HFFc6 (cell line): ENCODE measurements at places on chromosomes 4 and X. TPM values are rescaled to one million over a fixed set of nuclear protein-coding genes. Genes with fewer than 3 reads are reported as not detected.

DNA sequence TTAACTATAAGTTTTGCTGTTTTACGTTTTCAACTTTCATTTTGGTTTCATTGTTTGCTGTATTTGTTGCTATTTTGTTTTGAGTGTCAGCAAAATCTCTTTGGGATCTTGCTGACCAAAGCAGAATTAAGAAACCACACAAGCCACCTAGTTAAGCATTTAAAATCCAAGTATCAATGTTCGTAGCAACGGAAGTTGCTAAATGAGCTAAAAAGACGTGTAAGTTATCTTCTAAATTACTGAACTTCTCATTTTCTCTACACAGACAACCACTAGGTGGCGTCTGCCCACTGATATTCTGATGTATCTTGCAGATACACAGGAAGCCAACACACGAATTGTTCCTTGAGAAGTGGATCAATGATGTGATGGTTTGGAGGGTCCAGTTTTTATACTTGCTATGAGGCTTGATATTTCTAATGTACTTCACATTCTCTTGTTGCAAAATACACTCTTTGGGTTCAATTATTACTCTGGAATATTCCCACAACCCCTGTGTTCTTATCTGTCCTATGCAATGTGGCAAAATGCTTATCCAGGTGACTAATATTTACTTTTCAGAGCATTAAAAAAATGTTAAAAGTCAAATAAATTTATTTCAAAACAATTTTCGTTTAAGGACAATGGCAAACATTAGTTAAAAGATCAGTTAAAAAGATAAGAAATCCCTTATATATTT, 250.5 kb downstream of the TECRL start:
- DNase-seq: peak; percentile 46

DNA sequence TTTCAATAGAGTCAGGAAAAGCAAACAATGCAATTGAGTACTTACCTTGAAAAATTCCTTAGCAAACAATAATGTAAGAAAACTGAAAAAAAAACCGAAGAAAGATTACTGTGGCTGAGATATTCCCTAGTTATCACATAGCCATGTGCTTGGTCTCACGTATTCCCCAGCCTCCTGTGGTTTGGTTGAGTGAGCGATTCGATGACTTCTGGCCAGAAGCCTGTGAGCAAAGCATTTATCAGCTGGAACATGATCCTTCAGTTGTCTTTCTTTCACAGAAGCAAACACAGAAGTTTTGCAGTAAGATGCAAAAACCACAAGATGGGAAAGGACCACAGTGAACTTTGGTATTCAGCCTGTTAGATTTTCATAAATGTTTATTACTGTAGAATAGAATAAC, 1754.3 kb upstream of the AGA start:
- no peak for DNase-seq

- DNase-seq: no peak
These were observed 136.4 kb downstream of the REPS2 start for GRCh38 chrX:17082831-17083230.

- DNase-seq: no peak
These were observed 89.3 kb downstream of the GPR143 start for GRCh38 chrX:9676306-9676705.

- DNase-seq: no peak
These were observed 74.4 kb upstream of the DDX3X start for GRCh38 chrX:41259516-41259915.

DNA sequence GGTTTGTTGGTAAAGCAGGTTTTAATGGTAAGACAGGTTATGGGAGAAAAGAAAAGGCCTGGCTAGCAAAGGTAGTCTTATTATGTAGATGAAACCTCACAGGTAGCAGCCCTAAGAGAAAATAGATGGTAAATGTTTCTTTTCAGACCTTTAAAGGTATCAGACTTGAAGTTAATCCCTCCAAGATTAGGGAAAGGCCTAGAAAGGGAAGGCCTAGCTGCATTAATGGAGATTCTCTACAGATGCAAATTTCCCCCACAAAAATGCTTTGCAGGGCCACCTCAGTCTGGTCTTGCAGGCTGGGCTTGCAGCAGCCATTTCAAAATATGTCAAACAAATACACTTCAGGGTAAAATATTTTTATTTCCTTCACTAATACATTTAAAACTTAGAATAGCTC, 1410.6 kb downstream of the RPA4 start:
- DNase-seq: no peak

DNA sequence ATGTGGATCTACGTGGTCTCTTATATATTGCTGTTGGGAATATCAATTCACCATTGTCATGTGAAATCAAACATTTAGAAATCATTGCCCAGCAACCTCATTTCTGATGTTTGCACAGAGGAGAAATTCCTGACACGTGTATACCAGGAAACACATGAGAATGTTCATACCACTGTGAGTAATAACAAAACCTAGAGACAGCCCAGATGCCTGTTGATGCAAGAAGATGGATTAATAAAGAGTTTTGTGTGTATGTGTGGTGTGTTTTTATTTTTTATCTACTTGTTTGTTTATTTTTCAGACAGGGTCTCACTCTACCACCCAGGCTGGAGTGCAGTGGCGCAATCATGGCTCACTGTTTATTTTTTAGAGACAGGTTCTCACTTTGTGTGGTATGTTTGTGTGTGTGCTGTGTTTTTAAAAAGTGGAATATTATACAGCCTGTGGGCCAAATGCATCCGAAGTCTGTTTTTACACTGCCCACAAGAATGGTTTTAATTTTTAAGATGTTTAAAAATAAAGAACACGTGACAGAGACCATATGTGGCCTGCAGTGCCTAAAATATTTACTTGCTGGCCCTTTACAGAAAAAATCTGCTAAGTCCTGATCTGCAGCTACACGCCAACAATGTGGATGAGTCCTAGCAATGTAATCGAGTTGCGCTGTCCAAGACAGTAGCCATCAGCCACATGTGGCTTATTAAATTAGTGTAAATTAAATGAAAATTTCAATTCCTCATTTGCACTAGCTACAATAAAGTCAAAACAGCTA, 39.2 kb downstream of the TXLNG start:
- peak; percentile 18 for DNase-seq

DNA sequence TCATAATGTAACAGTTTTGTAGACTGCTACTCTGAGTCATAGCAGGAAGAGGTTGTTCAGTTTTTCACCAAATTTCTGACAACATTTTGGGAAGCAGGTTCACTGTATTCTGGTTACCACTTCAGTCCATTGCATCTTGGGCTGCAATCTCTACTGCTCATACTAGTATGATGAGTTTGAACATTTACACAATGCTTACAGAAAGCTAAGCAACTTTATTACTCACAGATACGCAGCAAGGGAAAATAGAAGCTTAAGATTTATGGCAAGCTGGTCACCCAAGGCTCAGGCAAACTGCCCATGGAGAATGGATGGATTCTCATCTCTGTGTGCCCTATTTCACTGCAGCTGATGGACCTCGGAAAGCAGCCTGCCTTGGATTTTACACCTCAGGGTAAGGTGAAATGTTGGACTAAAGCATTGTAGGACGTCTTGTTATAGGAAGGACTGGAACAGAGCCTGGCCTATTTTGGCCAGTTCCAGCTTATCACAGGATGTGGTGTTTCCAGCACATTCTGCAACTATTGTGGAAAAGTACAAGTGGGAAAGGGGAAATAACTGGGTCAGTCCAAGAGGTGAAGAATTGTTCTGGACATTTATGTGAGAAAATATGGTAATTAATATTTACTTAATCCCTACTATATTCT, 887.1 kb upstream of the AGA start:
- DNase-seq: no peak

DNA sequence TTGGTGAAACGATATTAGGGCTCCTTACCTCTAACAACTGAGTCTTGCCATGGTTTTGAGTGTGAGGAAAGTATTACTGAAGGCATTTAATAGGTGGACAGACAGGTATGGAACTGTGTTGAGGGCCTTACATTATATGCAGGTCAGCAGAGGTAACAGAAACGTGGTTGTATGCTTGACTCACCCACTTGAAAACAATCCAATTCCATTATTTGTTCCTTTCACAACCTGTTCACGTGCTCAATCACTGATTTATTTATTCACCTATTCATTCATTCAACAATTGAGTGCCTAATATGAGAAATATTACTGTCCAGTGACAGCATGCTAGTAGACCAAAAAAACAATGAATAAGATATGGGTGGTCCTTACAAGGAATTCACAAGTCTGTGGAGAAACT, 33.3 kb upstream of the PPARGC1A start:
- DNase-seq: no peak

- peak; percentile 76 for DNase-seq
These were observed 9.1 kb downstream of the CHRDL1 start for GRCh38 chrX:110786486-110786885.

DNA sequence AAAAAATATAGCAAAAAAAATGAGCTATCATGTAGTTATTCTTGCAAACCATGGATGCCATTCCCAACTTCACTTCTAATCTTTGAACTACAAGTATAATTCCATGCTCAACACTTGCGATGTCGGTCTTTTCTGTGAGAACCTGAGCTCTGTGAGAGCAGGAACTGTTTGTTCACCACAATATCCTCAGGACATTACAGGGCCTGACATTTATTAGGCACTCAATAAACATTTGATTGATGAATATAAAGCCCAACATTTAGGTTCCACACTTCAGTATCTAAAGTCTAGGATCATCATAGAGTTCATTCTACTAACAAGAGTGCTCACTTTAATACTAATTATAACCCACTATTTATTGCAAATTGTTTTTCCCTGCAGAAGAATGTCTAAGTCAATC, 211.6 kb upstream of the FAM241A start:
- no peak for DNase-seq

- peak; percentile 70 for DNase-seq
These were observed 82.6 kb downstream of the SCD5 start for GRCh38 chr4:82715731-82716617.

Gene RNF175
- total RNA-seq: not detected in 3 replicates

Gene IL1RAPL2
- total RNA-seq: not detected in 3 replicates

Gene PITX2
- total RNA-seq: 18.0 to 24.6 TPM (median 18.7 TPM) in 3 replicates

Gene SYP
- total RNA-seq: 0.12 to 0.42 TPM (median 0.24 TPM) in 3 replicates

Gene RAB33A
- total RNA-seq: 0.38 to 0.66 TPM (median 0.48 TPM) in 3 replicates

Gene FAM90A26
- total RNA-seq: not detected in 3 replicates

Gene WDR1
- total RNA-seq: 697 to 806 TPM (median 783 TPM) in 3 replicates
